ENCODE measurements at places on chromosomes 11 and 22.

DNA sequence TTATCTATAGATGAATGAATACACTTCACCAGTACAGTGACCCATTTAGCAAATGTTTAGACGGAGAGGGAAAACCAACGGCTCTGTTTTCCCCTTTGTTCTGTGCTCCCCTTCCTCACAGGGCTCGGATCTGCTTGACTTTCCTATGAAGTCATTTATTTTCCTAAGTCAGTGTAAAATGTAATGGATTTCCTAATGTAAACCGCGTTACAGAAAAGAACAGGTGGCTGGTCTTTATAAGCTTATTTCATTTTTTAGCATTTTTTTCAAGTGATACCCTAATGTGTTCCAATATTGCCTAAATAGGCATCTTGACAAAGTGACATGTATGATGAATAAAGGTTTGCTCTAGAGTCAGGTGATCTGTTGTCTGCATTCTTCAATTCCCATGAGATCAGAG is 207.5 kb downstream of the PGR start:
- DNase-seq = no peak

GRCh38 chr11:10302359-10302743 is 2.5 kb upstream of the ADM start:
- no peak for DNase-seq

DNA sequence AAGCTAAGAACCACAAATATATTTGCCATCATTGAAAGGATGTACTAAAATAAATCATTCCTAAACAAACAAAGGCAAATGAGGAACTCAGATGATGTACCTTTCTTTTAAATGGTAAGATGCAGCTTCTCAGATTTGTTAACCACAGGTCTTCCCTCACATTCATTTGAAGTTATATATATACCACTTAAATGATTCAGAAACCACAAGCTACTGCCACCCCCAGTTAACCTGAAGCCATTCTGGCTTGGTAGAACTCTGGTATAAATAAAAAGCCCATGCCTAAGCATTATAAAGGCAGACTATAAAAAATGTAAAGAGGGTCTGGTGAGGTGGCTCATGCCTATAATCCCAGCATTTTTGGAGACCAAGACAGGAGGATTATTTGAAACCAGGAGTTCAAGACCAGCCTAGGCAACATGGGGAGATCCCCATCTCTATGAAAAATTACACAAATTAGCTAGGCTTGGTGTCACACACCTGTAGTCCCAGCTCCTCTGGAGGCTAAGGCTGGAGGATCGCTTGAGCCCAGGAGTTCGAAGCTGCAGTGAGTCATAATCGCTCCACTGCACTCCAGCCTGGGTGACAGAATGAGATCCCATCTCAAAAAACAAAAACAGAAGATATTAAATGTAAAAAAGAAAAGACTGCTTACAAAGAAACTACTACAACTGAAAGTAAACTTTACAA is 1185.3 kb downstream of the JRKL start:
- no peak for DNase-seq

DNA sequence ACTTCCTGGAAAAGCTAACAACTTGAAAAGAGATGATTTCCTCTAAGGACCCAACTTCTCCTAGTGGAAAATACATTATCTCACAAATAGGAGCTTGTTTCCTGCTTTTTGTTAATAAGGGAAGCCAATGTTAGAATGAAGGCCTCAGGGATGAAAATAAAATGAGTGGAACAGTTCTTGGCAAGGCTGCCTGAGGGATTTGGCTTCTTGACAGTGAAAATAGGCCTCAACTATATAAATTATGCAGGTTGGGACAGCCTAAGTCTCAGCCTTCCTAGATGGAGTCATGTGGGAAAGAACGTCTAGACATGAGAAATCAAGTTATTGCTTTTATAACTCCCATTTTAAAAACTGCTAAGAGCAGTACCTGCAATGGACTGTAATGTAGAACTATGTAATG is 92.8 kb upstream of the FIBIN start:
- DNase-seq = no peak

DNA sequence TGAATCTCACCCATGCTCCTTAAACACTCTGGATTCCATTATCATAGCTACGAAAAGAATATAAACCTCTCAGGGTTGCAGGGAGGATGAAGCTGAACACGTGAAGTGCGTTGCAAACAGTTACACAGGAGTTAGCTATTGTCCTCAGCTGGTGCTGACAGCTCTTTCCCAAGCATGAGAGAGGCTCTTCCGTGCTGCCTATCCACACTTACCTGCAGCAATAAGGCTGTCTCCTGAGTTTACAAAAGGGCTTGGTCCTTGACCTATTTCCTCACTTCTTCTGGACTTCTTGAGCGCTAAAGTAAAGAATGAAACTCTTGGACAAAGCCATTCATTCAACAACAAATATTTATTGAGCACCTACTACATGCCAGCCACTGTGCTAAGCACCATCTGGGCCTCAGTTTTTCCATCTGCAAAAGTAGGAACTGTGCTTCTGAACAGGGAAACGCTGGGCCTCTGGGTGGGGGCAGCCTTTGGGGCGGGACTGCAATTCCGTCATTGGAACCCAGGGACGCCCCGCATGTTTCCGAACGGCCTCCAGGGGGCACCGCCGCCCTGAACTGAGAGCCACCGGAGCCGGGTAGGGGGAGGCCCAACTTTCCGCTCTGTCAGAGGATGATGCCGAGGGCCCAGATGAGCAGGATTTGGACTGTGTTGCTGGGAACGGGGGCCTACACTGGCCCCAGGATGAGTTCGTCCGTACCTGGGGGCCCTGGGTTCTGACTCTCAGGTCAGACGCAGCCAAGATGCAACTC is 651 bp upstream of the ARL2 start:
- peak; percentile 92 for DNase-seq

DNA sequence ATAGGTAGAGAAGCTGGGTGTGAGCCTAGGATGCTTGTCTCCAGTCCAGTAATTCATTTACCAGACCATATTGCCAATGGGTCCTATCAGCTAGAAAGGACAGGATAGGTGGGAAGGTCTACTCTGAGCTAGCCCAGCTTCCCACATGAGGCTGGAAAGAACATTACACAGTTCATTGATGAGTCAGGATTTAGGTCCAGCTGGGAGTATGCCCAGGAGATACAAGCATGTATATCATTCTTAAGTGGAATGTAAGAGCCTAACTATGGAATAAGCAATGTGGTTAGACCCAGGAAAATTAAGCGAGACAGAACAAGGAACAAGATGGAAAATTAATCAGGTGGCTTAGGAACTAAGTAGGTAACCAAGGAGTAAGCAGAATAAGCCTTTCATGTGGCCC is 59.0 kb upstream of the TBCEL start:
- DNase-seq = no peak

- DNase-seq = no peak
Observed at GRCh38 chr22:48606684-48607307, 1220.9 kb downstream of the BRD1 start.

DNA sequence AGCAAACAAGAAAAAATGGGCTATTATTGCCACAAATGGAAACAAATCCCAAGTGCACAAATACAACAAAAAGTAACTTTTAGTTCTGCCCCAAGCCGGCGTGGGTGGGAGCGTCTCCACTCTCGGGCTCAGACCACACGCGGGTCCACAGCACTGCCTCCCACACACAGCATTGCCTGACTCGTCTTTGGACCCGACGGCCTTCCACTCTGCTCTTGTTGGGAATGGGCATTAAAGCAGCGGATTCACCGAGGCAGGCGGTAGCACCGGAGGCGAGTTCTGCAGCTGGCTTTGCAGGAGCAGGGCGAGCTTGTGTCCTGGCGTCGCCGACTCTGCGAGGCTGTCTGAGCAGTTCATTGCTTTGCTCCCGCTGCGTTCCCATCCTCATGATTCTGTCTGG is 23.0 kb downstream of the NADSYN1 start:
- no peak for DNase-seq

DNA sequence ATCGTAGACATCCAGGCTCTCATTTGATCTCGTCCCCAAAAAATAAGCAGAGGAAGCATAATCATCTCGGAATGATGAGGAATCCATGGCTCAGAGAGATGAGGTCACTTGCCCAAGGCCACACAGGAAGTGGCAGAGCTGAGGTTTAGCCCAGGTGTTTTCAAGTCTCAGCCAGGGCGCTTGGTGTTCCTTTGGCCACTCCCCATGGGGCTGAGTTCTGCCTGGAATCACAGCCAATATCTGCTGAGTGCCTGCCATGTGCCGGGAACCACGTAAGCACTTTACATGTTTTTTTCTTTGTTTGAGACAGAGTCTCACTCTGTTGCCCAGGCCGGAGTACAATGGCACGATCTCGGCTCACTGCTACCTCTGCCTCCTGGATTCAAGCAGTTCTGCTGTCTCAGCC is 29.5 kb upstream of the MYH9 start:
- DNase-seq = no peak

- no peak for DNase-seq
Observed at GRCh38 chr11:116033931-116034553, 529.8 kb upstream of the CADM1 start.

DNA sequence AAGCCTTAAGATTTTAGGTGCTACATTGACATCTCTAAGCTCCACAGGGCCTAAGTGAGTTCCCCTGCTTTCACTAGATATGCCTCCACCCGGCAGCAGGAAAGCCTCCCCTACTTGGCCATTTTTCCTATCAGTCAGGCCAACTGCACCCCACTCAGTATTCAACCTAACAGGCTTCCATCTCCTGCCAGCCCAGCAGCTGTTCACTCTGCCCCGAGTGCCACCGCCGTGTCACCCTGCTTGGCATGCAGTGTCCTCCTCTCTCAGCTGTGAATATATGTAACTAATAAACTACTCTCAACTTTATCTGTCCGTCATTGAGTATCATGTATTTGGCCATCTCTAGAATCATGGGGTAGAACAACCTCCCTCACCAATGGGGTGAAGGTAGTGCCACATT is 9.0 kb upstream of the OR6M1 start:
- DNase-seq = no peak

- no peak for DNase-seq
Observed at GRCh38 chr11:69425895-69426544, 55.4 kb upstream of the LINC01488 start.

Measured in heart right ventricle (tissue), 16 donors.